WTC11 (cell line): ENCODE measurements at places on chromosomes 2 and 18.

- no peak for DNase-seq
Observed at GRCh38 chr18:79798999-79799370, 1.2 kb downstream of the KCNG2 start.

DNA sequence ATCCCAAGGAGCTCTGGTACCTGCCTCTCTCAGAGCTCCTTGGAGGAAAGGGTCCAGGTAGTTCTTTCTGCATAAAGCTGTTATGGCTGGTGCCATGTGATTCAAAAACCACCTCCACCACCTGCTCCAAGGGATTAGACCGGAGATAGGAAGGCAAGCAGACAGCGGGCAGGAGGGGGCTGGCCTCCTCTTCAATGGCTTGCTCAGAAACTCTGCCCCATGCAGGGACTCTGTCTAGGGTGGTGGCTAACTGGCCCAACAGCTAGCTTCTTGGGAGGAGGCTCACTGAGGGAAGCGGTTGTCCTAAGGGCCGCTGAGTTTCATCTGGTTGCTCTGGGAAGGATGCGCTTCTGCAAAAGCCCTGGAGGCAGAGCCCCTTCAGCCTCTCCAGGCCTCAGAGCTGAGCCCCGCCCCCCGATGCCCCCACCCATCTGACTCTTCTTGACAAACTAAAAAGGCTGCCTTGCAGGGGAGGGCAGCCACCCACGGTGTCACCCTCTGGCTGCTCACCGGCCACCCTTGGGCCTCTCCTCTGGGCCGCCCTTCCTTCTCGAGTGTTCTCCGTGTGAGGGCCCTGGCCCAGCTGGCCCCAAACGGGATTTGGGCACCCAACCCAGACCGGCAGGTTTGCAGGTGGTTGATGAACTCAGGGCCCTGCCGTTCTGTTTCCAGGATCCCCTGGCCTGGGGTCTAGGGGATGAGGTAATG lies 90.2 kb downstream of the MCFD2 start:
- DNase-seq, result no peak

GRCh38 chr2:144140891-144141290 lies 379.0 kb downstream of the ZEB2 start:
- no peak for DNase-seq

DNA sequence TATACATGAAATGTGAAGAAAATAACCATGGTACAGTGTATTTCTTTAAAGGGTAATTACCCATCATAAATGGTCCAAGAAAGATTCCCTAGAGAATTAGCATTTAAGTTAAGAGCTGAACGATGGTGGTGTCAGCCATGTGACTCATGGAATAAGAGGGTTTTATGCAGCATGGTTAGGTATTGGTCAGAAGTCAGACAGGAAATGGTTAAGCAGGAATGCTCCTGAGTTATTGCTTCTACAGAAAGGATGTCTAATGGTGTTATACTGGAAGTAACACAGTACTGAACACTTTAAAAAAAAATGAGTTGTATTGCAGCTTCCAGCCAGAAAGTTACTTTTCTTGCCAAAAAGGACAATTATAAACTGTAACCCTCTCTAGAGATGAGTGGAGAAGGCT lies 72.7 kb upstream of the UBE2E3 start:
- no peak for DNase-seq

DNA sequence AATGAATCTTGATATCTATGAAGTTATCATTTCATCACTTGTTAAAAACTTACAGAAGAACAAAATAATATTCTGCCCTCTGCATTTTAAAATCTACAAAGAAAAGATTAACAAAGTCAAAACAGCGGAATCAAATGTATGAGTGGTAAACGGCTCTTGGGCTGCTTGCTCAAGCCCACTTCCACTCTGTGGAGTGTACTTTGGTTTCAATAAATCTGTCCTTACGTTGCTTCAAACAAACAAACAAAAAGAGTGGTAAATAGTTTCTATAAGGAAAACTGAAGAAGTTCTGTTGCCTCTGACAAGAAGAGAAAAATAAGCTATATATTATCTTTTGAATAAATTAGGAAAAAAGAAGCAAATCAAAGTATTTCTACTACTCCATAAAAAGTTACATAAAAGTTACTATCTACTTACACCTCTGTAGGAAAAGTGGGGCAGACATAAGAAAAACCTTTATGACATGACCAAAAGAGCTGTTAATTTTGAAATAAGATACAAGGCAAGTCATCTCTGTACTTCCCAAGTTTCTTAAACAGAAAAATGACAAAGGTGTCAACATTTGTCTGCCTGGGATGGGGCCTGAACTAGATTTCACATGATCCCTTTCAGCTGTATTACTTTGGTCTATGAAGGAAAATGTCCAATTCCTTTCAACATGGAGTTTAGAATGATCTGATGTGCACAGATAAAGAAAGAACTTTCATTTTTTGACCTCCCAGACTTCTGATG lies 56.5 kb downstream of the MGAT4A start:
- DNase-seq, result no peak

DNA sequence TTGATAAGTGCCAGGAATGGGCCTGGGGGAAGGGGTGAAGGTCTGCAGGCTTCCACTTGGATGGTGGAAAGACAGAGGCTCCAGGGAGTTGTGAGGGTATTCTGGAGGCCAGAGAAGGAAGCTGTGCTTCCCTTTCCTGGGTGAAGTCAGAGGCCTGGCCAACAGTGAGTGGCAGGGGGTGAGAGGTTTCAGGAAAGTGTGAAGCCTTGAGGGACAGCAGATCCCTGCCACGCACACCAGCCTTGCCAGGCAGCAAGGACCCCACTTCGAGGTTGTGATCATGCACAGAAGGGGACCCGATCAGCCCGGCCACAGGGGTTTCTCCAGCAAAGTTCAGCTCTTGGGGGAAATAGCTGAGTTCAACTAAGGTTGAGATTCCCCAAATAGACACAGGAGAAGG lies 66.5 kb downstream of the SMAD7 start:
- DNase-seq, result no peak
